Activated T-cell treated with anti-CD3 and anti-CD28 coated beads for 4 hours (primary cell): ENCODE measurements at places on chromosomes 5 and 9.

- DNase-seq = no peak
Observed at GRCh38 chr9:90053027-90053426, 448.2 kb downstream of the GADD45G start.

GRCh38 chr9:78144663-78145377, 91.1 kb upstream of the CEP78 start:
- no peak for DNase-seq

DNA sequence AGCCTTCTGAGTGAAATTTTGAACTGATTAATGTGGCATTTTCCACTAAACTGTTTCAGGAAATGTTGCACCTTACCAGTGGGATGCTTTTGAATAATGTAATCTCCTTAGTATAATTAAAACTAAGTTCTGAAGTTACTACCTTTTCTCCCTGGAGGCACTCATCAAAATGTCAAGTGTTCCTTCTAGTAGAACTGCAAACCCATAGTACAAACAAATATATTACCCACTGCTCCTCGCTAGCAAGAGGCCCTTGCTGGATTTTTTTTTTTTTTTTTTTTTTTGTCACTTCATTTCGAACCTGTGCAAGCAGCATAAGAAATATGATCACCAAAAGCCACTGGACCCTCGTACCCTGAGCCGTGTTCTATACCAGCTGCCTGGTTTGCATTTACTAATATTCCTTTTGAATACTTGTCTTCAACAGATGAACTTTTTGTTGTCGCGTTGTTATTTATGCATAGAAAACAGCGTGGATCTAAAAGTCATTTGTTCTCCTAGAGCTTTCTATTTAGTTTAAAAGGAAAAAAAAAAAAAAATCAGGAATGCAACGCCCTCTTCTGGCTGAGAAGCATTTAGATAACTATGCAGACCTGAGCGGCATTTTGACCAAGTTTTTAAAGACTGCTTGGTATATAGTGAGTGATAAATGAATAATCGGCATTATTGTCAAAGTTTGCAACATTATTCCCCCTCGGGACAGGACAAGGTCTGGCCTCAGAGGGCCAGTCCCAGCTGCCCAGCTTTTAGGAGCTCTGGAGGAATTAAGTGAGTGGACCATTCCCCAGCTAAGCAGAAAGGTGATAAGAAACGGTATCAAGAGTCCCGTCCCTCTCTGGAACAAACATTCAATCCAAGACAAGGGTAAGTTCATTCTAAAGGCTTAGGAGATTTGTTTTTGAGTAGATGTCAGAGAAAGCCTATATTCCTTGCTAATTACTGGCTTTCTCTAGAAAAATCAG, 162.5 kb upstream of the KIF2A start:
- no peak for DNase-seq

- DNase-seq = no peak
Observed at GRCh38 chr9:82920154-82920553, 142.8 kb downstream of the RASEF start.

DNA sequence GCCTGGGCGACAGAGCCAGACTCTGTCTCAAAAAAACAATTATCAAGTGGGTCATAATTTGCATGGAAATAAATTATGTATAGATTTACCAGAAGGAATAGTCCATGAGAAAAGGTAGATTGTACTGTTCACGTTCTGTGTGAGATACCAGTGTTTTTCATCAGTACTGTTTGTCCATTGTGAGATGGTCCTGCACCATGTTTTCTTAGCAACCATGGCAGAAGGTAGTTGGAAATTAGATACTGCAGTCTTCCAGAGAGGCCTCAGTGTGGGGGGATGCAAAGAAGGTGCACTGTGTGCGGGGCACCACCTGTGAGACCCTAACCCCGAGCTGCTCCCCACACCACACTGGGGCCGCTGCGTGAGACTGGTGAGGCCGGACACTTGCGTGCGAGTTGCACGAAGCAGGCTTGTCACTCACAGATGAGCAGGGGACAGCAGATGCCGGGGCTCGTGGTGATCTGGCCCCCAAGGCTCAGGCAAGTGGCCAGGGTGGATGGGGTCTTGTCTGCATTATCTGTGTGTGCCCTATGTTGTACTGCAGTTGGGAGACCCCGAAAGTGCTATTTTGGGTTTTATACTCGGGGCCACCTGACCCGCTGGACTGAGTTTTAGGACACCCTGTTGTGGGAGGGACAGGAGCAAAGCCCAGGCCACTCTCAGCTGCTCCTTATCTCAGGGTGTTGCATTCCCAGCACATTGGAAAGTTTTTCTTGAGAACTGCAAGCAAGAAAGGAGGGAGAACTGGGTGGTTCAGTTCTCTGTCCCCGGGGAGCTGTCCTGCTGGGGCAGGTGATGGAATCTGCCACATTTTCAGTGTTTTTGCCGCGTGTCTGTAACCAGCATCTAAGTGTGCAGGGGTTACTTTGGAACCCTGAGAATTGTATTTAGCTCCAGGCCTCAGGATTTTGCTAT, 61.9 kb downstream of the EHMT1 start:
- DNase-seq = no peak

DNA sequence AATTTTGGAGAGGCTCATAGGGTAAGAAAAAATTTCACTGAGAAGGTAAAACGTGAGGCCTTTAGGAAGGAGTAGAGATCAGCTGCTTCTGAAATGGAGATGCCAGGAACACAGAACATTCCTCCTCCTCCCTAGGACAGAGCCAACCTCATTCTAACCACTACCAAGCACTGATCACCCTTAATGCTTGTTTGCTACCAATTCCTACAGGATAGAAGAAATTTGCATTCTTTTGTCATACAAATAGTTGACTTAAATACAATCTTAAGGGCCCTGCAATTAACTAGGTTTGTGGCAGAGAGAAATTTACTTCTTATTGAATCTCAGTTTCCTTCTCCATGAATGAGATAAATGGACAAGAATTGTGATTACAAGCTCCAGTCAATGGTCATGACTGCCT, 780.2 kb upstream of the WWC1 start:
- DNase-seq = no peak
